ENCODE measurements at places on chromosomes 3 and 15. TPM values are rescaled to one million over a fixed set of nuclear protein-coding genes. Genes with fewer than 3 reads are reported as not detected.

The DOCK3 gene
- total RNA-seq = 0.09 TPM

GRCh38 chr3:170270282-170270881 lies 48.2 kb downstream of the PRKCI start:
- no peak overlapping the region for H3K4me3 ChIP-seq
- no peak overlapping the region for H3K27ac ChIP-seq
- no peaks in the 10 kb centered on the region for H3K27me3 ChIP-seq
- DNase-seq = no peak
- no peaks in the 10 kb centered on the region for H3K36me3 ChIP-seq
- H3K4me1 ChIP-seq = 0 out of 2 replicates have a peak, but pooled peaks cover 7% of the 10 kb centered on the region

The RASL12 gene
- 6.0 TPM for total RNA-seq

DNA sequence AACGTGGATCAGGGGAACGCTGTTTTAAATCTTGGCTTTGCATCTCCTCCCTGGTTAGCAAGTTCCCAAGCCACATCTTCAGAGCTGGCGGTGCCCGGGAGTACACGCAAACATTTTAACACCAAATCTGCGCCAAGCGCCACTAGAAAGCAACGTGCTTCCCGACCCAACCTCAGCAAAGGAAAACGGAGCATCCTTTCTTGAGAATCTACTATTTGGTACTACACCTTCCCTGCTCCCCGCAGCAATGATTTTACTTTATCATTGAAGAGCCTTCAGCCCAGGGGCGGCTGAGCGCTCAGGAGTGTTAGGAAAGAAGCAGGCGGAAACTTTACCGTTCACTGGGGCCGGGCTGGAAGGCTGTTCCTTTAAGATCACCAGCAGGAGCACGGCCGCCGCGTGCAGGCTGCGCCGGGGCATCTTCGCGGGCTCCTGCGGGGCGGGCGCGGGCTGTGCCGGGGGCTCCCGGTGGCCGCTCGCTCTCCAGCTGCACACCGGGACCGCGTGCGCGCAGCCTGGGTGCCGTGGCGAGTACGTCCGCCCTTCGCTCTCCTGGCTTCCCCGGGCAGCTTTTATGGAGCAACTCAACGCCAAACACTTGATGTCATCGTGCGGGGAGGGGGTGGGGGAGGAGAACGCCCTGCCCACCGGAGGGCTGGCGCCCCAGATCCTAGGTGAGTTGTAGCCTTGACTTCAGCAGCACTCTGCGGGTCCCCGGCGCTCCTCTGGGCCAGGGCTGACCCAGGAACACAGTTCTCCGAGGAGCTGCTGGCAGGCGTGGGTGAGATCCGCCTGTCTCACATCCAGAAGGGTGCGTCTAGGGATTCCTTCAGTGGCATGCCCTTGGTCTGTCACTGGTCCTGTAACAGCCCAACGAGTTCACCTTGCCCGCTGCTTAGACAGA lies at the start of gene CA12:
CA12 (minus strand) TSS at position 546 of the 904 bp plus-strand sequence; CDS start at position 420, 126 bp downstream.
- H3K27me3 ChIP-seq = no peaks in the 10 kb centered on the region
- no peaks in the 10 kb centered on the region for H3K36me3 ChIP-seq
- H3K27ac ChIP-seq = no peak within 1 kb of the TSS
- H3K4me3 ChIP-seq = peak within 1 kb of the TSS; percentile 50
- H3K4me1 ChIP-seq = no peaks in the 10 kb centered on the region
- DNase-seq = no peak

The EAF2 gene
- 4.6 TPM for total RNA-seq

DNA sequence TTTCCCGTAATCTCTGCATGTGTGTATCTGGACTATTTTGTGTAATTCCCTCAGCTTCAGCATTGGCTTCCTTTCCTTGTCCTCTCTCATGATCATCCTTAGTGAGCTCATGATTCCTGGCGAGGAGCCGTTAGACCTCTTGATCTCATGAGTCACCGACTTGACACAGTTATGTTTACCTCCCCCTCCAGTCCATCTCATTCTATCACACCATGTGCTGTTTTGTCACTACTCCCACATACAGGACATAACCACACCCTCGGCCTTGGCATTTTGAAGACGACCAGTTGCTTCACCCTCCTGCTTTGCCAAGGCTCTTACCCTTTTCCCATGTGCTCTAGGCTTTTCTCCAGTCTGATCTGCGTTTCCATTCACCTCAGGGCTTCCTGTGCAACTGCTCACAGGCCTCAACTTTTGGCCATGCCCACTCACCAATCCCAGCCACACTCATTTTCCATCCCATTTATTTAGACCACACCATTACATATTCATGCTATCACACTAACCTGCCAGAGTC lies 41.5 kb downstream of the CP start:
- H3K27me3 ChIP-seq = no peaks in the 10 kb centered on the region
- no peak overlapping the region for H3K27ac ChIP-seq
- peaks cover 5% of the 10 kb centered on the region for H3K4me1 ChIP-seq
- H3K36me3 ChIP-seq = no peaks in the 10 kb centered on the region

DNA sequence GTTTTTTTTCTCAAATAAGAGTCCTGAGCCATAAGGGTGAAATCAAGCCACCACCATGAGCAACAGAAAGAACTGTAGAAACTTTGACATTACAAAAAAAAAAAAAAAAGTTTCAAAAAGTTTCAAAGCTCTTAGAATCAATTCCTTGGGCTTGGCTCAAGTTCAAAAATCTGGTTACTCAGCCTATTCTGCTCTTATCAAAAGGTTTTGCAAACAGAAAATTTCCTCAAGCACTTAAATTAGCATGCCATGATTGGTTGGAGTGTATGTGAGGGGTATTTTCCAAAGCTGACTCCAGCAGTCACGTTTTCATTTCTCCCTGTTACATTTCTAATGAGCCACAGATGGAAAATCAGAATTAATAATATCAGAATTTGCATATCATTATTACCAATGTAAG lies 12.1 kb upstream of the PEX5L start:
- no peaks in the 10 kb centered on the region for H3K27me3 ChIP-seq
- H3K36me3 ChIP-seq = no peaks in the 10 kb centered on the region
- H3K4me1 ChIP-seq = no peaks in the 10 kb centered on the region
- no peak overlapping the region for H3K4me3 ChIP-seq
- H3K27ac ChIP-seq = no peak overlapping the region

The SHC4 gene
- total RNA-seq = not detected

The PARP3 gene
- total RNA-seq = 5.6 TPM

The PPIP5K1 gene
- total RNA-seq = 38.9 TPM

GRCh38 chr3:127121885-127122284 lies 71.0 kb upstream of the PRR23E start:
- no peaks in the 10 kb centered on the region for H3K36me3 ChIP-seq
- H3K4me1 ChIP-seq = no peaks in the 10 kb centered on the region
- H3K27ac ChIP-seq = no peak overlapping the region

The FBN1 gene
- total RNA-seq = 0.21 TPM

GRCh38 chr3:119508172-119508845 lies 10.0 kb downstream of the TIMMDC1 start:
- no peaks in the 10 kb centered on the region for H3K27me3 ChIP-seq
- H3K4me1 ChIP-seq = no peaks in the 10 kb centered on the region
- H3K36me3 ChIP-seq = no peaks in the 10 kb centered on the region
- no peak overlapping the region for H3K4me3 ChIP-seq
- H3K27ac ChIP-seq = no peak overlapping the region

DNA sequence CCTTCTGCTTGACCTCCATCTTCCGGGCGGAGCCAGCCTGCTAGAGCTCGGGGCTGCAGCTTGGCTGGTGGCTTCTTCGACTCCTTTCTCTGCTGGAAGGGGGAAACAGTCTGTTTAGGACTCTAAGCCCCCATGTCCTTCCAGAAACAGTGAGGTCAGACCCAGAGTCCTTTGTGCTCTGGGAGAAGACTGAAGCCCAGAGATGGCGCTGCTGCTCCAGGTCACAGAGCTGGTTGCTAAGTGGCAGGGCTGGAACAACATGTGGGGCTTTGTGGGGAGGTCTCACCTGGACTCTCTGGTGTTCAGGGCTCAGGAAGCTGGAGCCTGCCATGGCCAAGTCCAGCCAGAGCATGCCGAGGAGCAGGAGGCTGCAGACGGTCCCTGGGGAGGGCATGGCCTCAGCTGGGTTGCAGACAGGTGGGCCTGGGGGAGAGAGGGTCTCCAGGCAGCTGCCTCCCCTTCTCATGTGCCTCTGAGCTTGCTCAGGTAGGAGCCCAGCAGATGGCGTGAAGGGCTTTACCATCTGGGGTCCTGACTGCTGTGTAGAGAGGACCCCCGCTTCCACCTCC lies 2.9 kb downstream of the GHRL start:
- peak overlapping the region; percentile 90 for H3K27ac ChIP-seq
- peaks cover 26% of the 10 kb centered on the region for H3K4me1 ChIP-seq
- no peak overlapping the region for H3K4me3 ChIP-seq
- H3K36me3 ChIP-seq = no peaks in the 10 kb centered on the region
- no peak for DNase-seq

The TMEM212 gene
- not detected for total RNA-seq

The CFAP20DC gene
- total RNA-seq = 2.2 TPM

The KLHDC8B gene
- total RNA-seq = 7.4 TPM

GRCh38 chr3:73674280-73674679 lies 49.5 kb upstream of the PDZRN3 start:
- H3K4me3 ChIP-seq = no peak overlapping the region
- no peak for DNase-seq
- H3K27me3 ChIP-seq = no peaks in the 10 kb centered on the region
- H3K4me1 ChIP-seq = no peaks in the 10 kb centered on the region
- no peaks in the 10 kb centered on the region for H3K36me3 ChIP-seq

GRCh38 chr15:81411051-81411450 lies 37.0 kb upstream of the TMC3 start:
- DNase-seq = no peak
- no peaks in the 10 kb centered on the region for H3K36me3 ChIP-seq
- H3K4me3 ChIP-seq = no peak overlapping the region
- no peak overlapping the region for H3K27ac ChIP-seq

The FETUB gene
- 0.30 TPM for total RNA-seq

The TLNRD1 gene
- 13.8 TPM for total RNA-seq

- H3K27ac ChIP-seq = no peak overlapping the region
- H3K4me3 ChIP-seq = no peak overlapping the region
- no peaks in the 10 kb centered on the region for H3K4me1 ChIP-seq
- no peaks in the 10 kb centered on the region for H3K36me3 ChIP-seq
- DNase-seq = no peak
These were observed 146.6 kb downstream of the RBMS3 start for GRCh38 chr3:29427266-29428103.

The ARID3B gene
- 37.0 TPM for total RNA-seq

The GOLGA6L1 gene
- not detected for total RNA-seq

GRCh38 chr3:117356091-117356705 lies 646.6 kb downstream of the TUSC7 start:
- H3K4me3 ChIP-seq = no peak overlapping the region
- DNase-seq = no peak
- no peaks in the 10 kb centered on the region for H3K4me1 ChIP-seq
- no peak overlapping the region for H3K27ac ChIP-seq

DNA sequence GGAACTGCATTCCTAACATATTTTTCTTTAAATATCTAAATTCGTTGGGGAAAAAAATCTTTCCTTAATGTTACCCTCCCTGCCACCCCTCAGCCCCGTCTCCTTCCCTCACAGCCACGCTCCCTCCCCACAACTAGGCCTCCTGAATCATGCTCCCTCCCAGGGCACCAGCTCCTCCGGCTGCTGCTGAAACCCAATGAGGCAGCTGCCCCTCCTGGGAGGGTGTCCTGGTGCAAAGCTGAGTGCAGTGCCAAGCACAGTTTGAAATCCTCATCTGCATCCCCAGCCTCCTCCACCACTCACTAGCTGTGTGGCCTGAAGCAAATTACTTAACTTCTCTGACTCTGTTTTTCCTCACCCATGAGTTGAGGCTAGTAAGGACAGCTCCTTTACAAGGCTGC lies 2.7 kb upstream of the NR2E3 start:
- DNase-seq = no peak
- no peak overlapping the region for H3K4me3 ChIP-seq
- H3K27me3 ChIP-seq = no peaks in the 10 kb centered on the region
- H3K27ac ChIP-seq = no peak overlapping the region

DNA sequence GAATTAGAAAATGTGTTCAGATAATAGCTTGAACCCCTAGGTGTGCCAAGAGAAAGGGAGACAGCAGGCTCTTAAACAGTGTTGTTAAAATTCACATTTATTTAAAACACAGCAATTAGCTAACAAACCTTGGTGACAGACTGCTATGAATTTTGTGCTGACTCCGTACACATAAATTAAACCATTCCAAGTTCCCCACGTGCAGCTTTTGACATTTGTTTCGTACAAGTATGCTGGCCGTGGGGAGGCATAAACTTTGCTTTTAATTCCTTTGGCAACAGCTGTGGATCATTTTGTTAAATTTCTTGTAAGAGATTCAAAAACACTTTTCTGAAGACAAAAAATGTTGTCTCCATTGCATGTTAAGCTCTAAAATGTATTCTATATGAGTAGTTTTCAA lies 465.3 kb downstream of the FGF12 start:
- no peaks in the 10 kb centered on the region for H3K36me3 ChIP-seq
- H3K27me3 ChIP-seq = no peaks in the 10 kb centered on the region
- H3K4me3 ChIP-seq = no peak overlapping the region
- no peak for DNase-seq
- peaks cover 12% of the 10 kb centered on the region for H3K4me1 ChIP-seq
- no peak overlapping the region for H3K27ac ChIP-seq

GRCh38 chr3:29335943-29336342 lies 55.1 kb downstream of the RBMS3 start:
- no peaks in the 10 kb centered on the region for H3K4me1 ChIP-seq
- no peak overlapping the region for H3K27ac ChIP-seq
- no peaks in the 10 kb centered on the region for H3K27me3 ChIP-seq
- no peak for DNase-seq
- H3K4me3 ChIP-seq = no peak overlapping the region

- H3K27me3 ChIP-seq = no peaks in the 10 kb centered on the region
- peaks cover 14% of the 10 kb centered on the region for H3K4me1 ChIP-seq
These were observed 506.4 kb upstream of the ADAMTS9 start for GRCh38 chr3:65194047-65194714.

DNA sequence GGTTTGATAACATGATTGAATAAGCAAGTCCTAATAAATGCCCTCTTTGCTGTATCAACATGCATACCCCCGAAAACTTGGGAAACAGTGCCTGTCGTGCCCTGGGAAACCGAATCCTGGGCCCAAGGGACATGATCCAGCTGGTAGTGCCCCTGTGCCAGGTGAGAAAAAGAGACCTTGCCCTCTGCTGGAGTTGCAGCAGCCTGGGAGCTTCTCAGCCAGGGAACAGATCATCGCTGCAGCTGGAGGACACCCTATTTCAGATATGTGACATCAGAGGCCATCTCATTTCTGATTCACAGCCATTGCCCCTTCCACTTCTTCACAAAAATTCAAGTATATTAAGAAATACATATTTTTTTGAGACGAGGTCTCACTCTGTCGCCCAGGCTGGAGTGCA lies 32.3 kb downstream of the STOML1 start:
- DNase-seq = no peak
- H3K27ac ChIP-seq = no peak overlapping the region
- H3K4me1 ChIP-seq = no peaks in the 10 kb centered on the region
- no peak overlapping the region for H3K4me3 ChIP-seq
- H3K27me3 ChIP-seq = no peaks in the 10 kb centered on the region
- H3K36me3 ChIP-seq = no peaks in the 10 kb centered on the region

The EXOSC7 gene
- total RNA-seq = 73.8 TPM

DNA sequence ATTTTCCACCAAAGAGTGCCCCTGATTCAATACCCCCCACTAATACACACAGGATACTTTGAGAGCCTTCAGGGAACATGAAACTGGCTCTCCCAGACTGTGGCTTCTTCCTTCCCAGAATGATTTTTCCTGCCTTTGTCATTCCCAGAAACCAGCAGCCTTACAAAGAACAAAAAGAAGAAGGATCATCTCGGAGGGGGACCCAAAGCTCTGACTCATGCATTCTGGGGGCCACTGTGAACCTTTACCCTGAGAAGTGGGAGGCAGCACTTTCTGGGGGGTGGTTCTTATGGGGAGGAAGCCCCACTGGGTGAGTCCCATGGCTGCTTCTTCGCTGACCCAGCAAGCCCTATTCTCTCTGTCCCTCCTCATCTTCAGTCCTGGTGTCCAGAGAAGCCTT lies 44.7 kb upstream of the RAD18 start:
- no peak overlapping the region for H3K4me3 ChIP-seq
- H3K4me1 ChIP-seq = peaks cover 14% of the 10 kb centered on the region
- no peaks in the 10 kb centered on the region for H3K36me3 ChIP-seq
- no peaks in the 10 kb centered on the region for H3K27me3 ChIP-seq

All from Caco-2 (cell line).